CD14-positive monocyte (primary cell): ENCODE measurements at places on chromosomes 1 and 21. TPM values are rescaled to one million over a fixed set of nuclear protein-coding genes. Genes with fewer than 3 reads are reported as not detected.

EFCAB14 gene
- polyA plus RNA-seq, result 75.5 TPM

PROK1 gene
- not detected for polyA plus RNA-seq

NSUN4 gene
- polyA plus RNA-seq, result 9.7 and 12.8 TPM in 2 replicates

SLC30A10 gene
- not detected for polyA plus RNA-seq

C2CD2 gene
- polyA plus RNA-seq, result 14.1 and 17.0 TPM in 2 replicates

DDI2 gene
- 2.5 and 5.4 TPM in 2 replicates for polyA plus RNA-seq

WARS2 gene
- polyA plus RNA-seq, result 5.1 TPM
